ENCODE measurements at places on chromosomes 16 and 17.

- DNase-seq = peak; percentile 9
Measured at GRCh38 chr17:49365667-49366066, 3.6 kb upstream of the ZNF652 start.

- peak; percentile 95 for DNase-seq
Measured at GRCh38 chr17:62870030-62870541, 62.0 kb upstream of the MARCHF10 start.

DNA sequence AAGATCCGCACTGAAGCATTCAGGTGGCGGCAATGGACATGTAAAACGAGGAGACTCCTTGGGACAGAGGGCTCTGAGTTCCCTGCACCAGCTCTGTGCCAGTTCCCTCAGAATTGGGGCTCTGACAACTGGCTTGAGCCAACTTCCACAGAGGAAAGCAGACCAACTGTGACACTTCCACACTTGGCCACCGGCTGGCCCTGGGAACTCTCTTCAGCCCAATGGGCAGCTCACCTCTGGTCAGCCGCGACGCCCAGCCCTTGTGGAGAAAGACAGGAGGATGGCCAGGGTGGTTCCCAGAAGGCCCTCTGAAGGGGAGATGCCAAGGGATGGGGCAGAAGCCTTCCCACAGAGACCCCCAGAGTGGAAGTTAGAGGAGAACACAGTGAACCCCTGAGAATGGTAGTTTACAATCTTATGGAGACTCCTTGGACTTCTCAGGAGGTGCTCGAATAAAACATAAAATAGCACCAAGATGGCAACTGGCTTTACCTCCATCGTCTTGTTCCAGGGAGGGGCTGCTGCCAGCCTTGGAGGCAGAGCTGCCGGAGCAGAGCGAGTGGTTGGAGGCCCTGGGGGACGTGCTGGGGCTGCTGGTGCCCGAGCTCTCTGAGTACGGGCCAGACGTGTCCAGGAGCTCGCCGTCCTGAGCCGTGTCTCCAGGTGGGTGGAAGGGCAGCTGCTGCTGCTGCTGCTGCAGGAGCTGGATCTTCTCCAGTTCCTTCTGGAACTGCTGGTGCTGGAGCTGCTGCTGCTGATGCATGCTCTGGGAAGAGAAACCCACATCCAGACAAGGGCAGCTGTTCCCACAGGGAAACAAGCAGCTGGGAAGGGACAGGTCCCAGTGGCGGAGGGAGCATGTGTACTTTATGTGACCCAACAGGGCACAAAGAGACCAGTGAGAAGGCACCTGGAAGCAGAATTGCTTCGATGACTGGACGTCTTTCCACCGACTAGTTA, 35.0 kb upstream of the ICAM2 start:
- DNase-seq = no peak

DNA sequence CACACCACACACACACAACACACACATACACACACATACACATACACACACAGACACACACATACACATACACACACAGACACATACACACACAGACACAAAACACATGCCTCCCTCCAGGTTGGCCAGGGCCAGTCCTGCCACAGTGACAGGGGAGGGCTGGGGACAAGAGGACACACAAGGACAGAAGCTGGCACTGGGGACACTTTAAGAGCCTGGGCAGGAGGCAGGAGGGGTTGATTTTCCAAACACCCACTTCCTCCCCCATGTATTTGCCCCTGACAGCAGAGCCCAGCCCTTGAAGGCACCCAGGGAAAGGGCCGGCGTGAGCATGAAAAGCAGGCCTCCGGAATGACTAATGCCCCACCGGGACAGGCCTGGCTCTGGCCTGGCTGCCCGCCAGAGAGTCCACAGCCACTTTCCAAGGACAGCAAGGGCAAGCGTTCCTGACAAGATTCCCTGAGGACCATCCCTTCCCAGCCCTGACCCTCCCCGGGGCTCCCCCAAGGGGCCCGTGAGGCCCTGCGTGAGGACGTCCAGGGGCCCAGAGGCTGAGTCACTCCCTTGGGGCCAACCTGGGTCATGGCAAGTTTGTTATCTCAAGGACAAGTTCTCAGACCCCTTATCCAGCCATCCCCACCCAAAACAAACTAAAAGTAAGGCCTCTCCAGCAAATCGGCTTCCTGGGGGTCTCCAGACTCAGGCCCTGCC, 235.6 kb downstream of the ZNF423 start:
- peak; percentile 98 for DNase-seq

Data from fibroblast of skin of back (primary cell).